T-cell (primary cell): ENCODE measurements at places on chromosomes 2 and 18.

DNA sequence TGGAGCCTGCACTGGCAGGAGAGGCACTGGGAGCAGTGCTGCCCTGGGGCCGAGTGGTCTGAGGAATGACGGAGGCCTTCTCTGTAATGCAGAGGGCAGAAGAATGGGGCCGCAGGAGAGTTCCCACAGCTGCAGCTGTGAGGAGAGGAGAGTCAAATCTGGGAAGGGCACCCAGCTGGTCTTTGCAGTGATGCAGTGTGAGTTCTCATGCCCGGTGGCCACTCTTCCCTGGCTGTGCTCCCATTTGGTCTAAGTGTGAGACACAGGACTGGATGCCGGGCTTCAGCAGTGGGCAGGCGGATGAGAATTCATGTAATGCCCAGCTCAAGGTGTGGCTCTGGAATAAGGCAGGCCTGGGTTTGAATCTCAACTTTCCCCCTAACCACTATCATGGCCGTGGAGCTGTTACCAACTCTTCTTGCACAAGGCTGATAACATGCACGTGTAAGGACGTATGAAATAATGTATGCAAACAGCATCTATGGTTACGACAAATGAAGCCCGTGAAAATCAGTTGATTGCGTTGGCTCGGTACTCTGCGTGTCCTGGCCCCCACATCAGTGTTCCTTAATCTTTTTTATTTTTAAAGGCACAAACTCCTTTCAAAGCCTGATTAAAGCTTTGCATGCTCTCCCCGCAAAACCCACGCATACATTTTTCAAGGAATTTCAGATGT is 71.6 kb downstream of the ACKR3 start:
- no peak for DNase-seq

- no peak for DNase-seq
Measured at GRCh38 chr2:17245906-17246305, 272.3 kb downstream of the RAD51AP2 start.

- peak; percentile 64 for DNase-seq
Measured at GRCh38 chr2:106107509-106108131, 86.5 kb downstream of the UXS1 start.

GRCh38 chr18:3603421-3604234 is 153.7 kb downstream of the TGIF1 start:
- no peak for DNase-seq

- DNase-seq: no peak
Measured at GRCh38 chr2:217225596-217225995, 365.7 kb upstream of the TNP1 start.

DNA sequence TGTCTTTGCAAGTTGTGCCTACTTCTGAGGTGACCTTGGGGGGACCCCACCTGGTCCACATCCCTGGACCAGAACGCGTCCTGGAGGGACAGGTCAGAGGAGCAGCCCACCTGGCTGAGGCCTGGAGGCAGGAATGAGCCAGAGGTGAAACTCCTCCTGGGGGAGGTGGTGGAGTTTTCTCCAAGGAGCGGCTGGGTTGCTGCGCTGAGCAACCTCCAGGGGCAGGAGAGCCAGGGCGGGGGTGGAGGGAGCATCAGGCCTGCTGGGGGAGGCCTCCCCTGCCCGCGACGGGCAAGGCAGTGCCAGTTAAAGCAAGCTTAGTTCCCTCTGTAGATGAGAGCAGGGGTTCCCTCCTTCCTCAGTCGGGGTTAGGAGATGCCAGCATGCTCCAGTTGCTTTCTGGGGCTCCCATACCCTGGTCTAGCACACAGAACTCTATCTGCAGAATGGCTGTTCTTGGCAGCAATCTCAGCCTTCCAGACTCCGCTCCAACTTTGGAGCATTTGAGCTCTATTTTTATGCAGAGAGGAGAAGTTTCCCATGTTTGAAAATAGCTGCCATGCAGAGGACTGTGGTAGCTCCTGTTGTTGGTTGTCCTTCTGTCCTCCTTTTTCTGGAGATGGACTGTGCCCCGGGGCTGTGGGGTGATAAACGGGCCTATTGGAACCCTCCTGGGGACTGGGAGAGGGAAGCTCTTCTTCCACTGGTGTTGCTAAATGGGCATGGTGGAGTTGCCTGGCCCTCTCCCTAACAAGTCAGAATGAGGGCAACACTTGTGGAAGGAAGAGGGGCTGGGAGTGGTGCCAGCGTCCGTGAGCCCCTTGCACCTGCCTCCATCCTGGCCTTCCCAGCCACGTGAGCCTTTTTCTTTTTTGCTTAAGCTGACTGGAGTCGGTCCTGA is 39.1 kb downstream of the B3GNT2 start:
- DNase-seq: no peak

DNA sequence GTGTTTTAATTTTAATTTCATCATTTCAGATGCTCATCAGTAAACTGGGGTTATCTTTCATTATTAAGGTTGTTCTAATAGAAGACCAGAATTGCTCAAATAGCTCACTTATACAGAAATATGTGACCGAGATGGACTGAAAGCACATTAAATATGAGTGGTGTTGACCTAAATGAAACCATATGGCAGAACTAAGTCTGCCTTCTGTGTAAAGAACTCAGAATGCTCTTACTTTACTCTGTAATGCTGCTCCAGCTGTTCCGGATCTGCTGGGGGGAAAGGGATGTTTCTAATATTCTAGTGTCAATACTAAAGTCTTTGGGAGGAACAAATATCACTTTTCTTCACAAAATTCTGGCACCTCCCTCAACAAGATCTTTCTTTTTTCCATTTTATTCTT is 131.0 kb downstream of the DPP4 start:
- DNase-seq: no peak

- no peak for DNase-seq
Measured at GRCh38 chr2:70959851-70960832, 18.3 kb upstream of the ANKRD53 start.

DNA sequence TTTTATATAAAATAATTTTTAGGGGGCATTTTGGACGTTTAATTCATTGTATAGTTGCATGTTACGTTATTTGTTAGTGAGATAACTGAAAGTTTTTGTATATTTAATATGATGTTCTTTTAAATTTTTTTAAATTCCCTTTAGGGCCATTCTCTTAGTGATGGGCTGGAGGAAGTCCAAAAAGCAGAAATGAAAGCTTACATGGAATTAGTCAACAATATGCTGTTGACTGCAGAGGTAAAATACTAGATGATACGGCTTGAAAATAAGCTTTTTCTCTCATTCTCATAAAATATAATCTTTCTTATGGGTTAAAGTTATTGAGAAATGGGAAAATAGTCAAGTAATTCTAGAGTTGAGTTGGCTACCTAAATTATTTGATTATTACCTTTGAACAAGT is 58.9 kb downstream of the MTX2 start:
- DNase-seq: no peak

DNA sequence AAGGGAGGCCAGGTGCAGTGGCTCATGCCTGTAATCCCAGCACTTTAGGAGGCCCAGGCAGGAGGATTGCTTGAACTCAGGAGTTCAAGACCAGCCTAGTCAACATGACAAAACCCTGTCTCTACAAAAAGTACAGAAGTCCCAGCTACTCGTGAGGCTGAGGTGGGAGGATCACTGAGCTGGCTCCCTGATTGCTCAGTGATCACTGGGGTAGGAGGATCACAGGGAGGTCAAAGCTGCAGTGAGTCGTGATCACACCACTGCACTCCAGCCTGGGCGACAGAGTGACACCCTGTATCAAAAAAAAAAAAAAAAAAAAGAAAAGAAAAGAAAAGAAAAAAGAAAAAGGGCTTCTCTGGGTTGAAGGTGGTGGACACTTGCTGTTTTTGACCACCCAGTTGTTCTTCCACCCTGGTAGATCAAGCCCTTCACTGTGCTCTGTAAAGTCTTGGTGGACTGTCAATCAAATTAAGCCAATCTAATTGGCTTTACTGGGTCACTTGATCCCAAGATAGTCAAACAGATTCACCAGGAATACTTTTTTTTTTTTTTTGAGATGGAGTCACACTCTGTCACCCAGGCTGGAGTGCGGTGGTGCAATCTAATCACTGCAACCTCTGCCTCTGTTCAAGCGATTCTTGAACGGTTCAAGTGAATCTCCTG is 191.6 kb downstream of the AGPS start:
- DNase-seq: no peak

DNA sequence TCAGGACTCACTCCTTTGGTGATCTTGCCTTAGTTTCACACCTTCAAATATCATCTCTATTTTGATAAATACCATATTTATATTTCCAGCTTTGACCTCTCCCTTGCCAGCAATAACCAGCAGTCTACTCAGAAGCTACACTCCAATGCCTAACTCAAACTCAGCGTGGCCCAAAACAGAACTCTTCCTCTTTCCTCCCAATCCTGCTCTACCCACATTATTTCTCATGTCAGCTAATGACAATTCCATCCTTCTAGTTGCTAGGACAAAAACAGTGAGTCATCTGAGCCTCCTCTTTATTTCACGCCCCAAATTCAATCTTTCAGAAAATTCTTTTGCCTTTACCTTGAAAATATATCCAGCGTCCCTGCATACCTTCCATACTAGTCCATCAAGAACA is 23.5 kb downstream of the CYRIA start:
- no peak for DNase-seq

DNA sequence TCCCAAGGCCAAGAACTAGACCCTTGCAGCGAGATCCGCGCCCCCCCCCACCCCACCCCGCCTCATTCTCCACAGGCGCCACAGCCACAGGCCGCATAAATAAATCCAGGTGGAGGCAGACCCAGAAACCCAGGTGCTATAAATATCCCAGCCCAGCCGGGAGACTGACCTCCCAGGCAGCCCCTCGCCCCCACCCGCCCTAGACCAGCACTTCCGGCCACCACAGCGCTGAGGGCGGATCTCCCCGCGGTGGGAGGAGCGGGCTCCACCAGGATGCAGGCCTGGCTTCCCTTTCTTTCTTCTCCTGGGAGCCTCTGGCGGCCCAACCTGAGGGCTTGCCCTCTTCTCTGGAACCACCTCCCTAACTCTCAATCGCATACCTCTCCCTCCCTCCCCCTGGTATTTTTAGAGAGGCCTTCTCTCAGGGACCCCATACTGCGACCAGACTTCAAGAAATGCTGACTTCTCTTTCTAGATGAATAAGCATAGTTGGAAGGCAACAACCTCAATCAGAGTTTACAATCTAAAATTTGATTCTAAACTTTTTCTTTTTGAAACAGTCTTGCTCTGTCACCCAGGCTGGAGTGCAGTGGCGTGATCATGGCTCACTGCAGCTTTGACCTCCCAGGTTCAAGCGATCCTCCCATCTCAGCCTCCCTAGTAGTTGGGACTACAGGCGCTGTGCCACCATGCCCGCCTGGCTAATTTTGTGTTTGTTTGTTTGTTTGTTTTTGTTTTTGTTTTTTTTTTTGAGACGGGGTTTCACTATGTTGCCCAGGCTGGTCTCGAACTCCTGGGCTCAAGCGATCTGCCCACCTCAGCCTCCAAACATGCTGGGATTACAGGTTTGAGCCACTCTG is 55.0 kb downstream of the PKDCC start:
- DNase-seq: peak; percentile 9

GRCh38 chr2:44940732-44941464 is 604 bp upstream of the SIX3 start:
- no peak for DNase-seq

GRCh38 chr2:171837736-171838135 is 56.3 kb downstream of the SLC25A12 start:
- no peak for DNase-seq

DNA sequence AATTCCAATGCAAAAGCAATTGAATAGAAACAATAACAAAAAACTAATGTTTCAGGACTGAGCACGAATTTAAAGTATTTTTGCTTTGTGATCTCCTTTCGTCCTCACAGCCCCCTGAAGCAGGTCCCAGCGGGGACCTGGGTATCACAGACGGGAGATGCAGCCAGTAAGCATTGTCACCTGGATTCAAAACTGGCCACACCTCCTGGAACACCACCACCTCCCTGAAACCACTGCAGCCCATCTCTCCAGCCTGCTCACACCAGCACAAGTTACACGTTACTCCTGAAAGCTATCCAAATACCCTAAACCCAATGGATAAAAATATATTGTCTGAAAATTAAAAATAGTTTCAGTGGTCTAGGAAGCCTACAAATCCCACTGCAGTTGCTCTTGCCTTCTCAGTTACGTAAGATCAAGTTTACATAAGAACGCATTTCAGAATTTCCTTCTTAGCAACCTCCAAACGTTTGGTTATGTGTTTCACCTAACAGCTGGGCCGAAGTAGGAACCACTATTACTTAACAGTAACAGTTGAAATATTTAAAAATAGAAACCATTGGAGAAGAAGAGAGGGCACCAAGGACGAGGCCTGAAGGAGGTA is 178.0 kb downstream of the HDAC4 start:
- DNase-seq: no peak

DNA sequence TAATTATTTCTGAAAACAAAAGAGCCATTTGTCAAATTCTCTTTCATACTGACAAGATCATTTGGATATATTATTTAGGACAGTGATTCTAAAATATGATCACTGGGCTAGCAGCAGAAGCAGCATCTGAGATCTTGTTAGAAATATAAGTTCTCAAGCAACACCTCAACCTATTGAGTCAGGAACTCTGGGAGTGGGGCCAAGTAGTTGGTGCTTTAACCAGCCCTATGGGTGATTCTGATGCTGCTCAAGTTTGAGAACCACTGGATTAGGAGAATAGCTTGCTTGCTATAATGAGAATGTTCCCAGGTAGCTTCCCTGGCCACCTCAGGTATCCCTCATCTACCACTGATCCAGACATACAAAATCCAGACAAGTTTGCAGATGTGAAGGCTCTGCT is 466.9 kb upstream of the CELF4 start:
- no peak for DNase-seq

GRCh38 chr2:29580223-29580622 is 341.2 kb downstream of the ALK start:
- DNase-seq: no peak

DNA sequence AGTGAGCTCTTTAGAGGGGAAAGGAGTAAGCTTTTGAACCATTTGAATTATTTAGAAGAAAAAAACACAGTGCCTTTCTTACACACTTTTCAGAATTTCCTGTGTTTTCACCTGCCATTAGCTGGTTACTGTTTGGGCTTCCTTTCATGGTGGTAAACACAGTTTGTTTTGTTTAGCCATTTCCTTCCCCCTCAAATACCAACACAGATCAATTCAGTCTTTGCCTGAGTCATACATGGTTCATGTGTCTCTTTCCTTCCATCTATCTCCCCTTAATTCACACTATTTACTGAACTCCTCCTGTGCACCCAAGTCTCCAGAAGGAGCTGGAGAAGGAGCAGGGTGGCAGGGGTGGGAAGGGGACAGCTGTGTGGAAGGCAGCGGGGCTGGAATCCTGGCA is 45.0 kb downstream of the TCF7L1 start:
- DNase-seq: no peak

- no peak for DNase-seq
Measured at GRCh38 chr2:86788881-86789686, 1.6 kb downstream of the CD8A start.

- no peak for DNase-seq
Measured at GRCh38 chr2:102147935-102148334, 5.4 kb downstream of the IL1R1 start.

- DNase-seq: no peak
Measured at GRCh38 chr2:88658326-88658725, 31.1 kb upstream of the EIF2AK3 start.

GRCh38 chr2:96236882-96237281 is 28.3 kb upstream of the STARD7 start:
- no peak for DNase-seq

GRCh38 chr2:54579061-54579681 is 123.0 kb downstream of the SPTBN1 start:
- DNase-seq: no peak
